ENCODE measurements at places on chromosomes 6 and 20. TPM values are rescaled to one million over a fixed set of nuclear protein-coding genes. Genes with fewer than 3 reads are reported as not detected.
A peak's percentile ranks its signal among the peaks of the same experiment; 100 is the strongest.

- DNase-seq: no peak
Observed at GRCh38 chr6:15547400-15547799, 115.4 kb downstream of the DTNBP1 start.

DNA sequence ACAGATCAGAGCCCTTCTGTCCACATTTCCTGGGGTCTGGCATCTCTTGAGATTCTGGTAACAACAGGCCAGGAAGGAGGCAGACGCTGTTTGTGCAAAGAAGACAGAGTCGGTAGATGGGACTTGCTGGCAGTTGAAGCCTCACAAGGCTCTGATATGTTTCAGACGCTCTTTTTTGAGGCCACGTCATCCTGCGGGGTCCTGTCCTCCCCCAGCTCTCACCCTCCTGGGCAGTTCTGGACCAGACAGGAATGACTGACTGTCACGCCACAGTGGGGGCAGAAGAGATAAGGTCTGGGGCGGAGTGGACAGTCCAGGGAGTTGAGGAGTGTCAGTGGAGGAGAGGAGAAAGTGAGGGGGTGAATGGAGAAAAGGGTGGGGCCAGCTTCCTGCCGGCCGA lies 87.1 kb upstream of the SULF2 start:
- no peak for DNase-seq

Gene KHDRBS2
- total RNA-seq: not detected

Gene PRICKLE4
- not detected for total RNA-seq

Gene PRL
- not detected for total RNA-seq

GRCh38 chr20:1710484-1710883 lies 52.9 kb upstream of the SIRPG start:
- no peak for DNase-seq

Gene POPDC3
- total RNA-seq: not detected

DNA sequence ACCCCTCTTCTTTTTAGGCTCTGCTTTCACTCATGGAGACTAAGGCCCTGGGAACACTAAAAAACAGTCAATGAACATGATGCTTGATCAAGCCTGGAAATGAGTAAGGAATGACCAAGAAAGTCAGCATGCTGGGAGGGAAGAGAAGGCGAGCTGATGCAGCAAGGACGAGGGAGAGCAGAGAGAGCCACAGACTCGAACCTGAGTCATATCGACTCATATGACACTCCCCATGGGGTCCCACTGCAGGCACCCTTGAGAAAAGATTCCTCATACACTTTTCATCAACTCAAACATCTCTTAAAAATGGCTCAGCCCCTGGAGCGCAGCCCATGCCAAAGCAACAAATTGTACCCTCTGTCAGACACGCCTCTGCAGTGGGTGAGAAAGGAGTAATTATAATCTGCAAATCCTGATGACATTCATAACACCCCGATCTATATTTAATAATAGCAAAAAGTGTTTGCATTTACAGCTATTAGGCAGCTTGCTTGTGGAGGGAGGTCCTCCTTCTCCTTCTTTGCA lies 127.2 kb downstream of the F13A1 start:
- DNase-seq: no peak

DNA sequence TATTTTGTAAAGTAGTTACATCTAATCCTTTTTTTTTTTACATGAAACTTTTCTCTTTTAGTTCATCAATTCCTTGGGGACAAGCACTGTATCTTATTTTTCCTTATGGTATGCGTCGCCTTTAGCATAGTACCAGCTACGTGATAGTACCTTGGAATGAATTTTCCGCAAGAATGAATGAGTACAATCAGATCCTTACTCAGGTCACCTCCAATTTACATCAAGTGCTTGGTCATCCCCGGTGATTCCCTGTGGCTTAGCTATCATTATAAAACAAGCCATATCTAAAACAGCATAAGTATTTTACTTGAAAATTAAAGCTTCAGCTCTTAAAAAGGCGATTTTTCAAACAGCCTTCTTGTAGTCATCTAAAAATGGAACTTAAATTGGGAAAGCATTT lies 680.4 kb upstream of the MAP3K7 start:
- no peak for DNase-seq

GRCh38 chr20:34268851-34269636 lies 27.8 kb downstream of the ASIP start:
- peak; percentile 46 for DNase-seq

- DNase-seq: no peak
Observed at GRCh38 chr6:160960839-160961238, 30.7 kb upstream of the MAP3K4 start.

GRCh38 chr6:5162355-5162754 lies 77.2 kb downstream of the PPP1R3G start:
- no peak for DNase-seq

- no peak for DNase-seq
Observed at GRCh38 chr6:127748290-127748689, 152.6 kb downstream of the THEMIS start.

Measured in activated CD4-positive, alpha-beta T cell treated with anti-CD3 and anti-CD28 coated beads for 36 hours (primary cell).